ENCODE measurements at places on chromosomes 4 and X. TPM values are rescaled to one million over a fixed set of nuclear protein-coding genes. Genes with fewer than 3 reads are reported as not detected.
A peak's percentile ranks its signal among the peaks of the same experiment; 100 is the strongest.

DNA sequence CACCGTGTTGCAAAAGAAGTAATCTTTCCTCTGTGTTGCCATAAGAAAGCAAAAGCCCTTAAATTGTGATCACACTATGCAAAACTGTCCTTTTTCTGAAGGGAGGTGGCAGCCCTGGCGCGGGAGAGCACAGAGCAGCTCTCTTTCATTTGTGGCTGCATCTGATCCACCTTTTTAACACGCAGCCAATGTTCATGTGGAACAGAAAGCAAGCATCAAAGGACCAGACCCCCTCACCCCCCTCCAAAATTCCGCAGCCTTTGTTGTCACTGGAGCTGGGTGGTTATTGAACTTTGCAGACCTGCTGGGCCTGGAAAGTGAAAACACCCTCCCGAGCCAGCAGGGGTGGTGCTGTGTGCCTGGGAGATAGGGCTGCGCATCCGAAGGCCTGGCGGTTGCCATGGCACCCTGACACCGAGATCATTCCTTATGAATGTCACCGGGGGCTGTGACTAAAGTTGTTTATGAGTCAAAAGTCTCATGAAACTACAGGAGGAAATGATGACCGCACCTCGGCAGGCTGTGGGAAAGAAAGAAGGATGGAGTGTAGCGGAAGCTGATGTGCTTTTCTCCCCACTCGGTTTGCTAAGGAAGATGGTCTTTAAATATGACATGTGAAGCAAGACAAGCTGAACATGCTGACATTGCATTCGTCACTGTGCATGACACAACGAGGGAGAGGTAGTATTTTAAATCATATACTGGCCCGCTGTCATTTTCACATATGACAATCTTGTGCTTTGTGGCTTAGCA, 367.4 kb downstream of the UNC5C start:
- no peak for DNase-seq

DNA sequence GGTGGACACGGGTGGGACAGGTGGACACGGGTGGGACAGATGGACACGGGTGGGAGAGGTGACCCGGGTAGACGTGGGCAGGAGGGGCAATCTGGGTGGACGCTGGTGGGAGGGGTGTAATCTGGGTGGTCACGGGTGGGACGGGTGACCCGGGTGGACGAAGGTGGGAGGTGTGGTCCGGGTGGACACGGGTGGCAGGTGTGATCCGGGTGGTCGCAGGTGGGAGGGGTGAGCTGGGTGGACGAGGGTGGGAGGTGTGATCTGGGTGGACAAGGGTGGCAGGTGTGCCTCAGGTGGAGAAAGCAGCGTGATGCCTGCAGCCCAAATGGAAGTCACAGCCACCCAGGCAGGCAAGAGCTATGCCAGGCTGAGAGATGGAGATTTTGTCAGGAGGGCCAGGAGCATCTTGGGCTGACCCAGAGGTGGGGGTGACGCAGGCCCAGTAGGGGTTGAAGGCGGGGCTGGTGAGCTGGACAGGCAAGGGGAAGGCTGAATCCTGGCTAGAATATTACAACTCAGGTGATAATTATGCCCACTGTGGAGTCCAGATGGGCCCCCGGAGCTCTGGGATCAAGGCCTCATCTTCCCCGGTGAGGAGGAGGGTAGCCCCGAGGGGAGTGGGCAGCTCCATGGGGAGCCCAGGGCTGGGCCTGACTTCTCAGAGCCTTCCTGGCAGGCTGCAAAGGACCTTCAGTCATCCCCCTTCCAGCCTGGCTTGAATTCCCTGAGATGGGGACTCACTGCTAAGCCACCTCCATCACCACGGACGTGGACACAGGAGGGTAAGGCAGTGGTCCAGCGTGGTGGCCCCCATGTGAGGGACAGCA, 100.0 kb downstream of the ADRA2C start:
- peak; percentile 12 for DNase-seq

The CCKAR gene
- not detected for total RNA-seq

- no peak for DNase-seq
Observed at GRCh38 chr4:87911252-87911774, 64.2 kb upstream of the SPP1 start.

- DNase-seq: no peak
Observed at GRCh38 chr4:140249351-140249750, 95.4 kb upstream of the MAML3 start.
